Hematopoietic multipotent progenitor cell treated with erythropoietin and hydrocortisone succinate and interleukin-3 and kit ligand, for 17 days (in vitro differentiated cells): ENCODE measurements at places on chromosomes 12 and 14.

DNA sequence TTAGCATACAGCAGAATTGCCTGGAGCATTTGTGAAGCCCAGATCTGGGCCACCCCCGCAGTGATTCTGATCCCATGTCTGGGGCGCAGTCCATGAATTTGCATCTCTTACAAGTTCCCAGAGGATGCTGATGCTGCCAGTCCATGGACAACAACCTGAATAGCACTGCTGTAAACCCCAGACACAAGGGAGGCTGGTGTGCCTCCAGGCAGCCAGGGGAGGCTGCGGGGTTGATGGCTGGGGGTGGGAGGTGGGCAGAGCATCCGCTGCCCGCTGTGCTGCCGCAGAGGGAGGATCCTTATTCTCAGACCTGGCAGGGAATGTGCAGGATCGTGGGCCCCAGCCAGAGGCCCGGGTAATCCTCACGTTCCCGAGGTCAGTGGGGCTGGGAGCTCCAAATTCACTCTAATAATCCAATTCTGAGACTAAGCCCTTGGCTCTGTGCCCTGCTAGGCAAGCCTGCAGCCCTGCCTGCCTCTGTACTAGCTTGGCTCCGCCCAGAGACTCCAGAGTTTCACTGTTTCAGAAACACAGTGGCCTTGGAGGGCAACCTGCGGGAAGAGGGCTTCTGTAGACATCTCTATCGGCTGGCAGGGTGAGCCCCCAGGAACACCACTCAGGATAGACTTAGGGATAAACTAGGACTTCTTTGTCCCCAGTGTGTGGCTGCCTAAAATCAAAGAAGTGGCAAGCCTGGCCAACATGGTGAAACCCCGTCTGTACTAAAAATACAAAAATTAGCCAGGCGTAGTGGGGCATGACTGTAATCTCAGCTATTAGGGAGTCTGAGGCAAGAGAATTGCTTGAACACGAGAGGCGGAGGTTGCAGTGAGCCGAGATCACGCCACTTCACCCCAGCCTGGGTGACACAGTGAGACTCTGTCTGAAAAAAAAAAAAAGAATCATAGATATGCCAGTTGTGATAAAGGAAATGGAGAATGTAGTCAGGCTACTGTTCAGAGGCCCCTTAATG, 17.8 kb upstream of the MLEC start:
- DNase-seq, result no peak

- DNase-seq, result no peak
These were observed 4.4 kb downstream of the CHST11 start for GRCh38 chr12:104460973-104461698.

DNA sequence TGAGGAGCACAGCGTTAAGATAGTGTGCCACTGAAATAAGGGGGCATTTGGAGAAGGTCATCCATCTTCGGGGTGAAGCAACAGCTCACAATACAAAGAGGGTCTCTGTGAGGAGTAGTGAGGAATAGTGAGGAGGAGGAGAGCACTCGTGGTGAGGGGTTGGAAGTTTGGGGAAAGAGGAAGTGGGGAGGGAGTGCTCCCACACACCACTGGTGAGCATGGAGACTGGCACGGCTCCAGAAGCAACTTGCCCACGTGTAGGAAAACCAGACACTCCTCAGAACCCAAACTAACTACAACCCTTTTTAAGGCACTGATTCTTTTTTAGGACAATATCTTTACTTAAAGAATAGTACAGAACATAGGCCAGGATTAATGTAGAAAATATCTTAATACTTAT, 48.9 kb downstream of the GALNT8 start:
- DNase-seq, result no peak

DNA sequence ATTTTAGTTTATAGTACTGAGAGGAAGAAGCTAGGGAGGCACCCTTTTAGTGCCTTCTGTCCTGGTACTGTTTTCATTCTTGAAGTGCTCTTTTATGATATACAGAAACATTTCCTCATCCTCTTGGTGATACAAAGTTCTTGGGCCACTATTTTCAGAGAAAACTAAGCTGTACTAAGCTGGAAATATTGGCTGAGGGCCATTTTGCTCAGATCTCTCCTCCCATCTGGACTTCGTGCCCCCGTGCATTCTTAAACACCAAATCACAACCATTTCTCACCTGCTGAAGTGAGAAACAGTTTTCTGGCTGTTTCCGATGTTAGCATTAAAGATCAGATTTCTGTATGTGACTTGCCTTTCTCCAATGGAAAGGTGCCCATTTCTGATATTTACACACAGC, 158.9 kb downstream of the FBXL14 start:
- DNase-seq, result no peak

GRCh38 chr12:116294454-116295165, 17.1 kb upstream of the MED13L start:
- no peak for DNase-seq
